ENCODE measurements at places on chromosomes 1 and 21.

DNA sequence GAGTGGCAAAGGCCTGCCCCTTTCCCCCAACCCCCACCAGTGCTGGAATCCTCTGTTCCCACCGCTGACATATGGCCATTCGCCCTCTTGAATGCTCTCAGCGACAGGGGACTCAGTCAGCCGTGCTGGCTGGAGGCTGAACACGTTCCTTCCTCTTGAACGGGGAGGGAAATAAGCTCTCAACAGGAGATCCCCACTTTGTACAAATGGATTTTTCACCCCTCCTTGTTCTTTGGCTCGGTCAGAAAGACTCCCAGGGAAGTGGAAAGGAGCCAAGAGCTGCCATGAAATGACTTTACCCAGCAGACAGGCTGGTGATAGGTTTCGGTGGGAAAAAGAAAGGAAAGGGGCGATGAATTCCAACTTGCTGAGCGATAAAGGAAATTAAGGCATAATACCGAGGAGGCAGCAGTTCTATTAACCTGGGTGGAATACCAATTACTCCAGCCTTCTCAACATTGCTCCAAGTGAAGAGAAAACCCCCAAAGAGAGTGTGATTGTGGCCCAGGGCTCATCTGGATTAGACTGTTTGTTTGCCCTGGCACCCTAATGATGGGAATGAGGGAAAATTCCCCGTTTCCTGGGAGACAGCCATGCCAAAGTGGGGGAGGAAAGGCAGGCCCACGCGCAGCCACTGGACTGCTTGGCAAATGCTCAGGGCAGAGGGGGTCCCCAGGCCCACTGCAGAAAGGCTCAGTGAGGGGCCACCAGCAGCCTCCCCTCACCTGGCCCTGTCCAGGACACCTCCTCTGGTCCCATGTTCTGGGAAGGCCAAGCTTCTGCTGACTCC is 23.9 kb downstream of the LRP8 start:
- no peak overlapping the region for H3K4me3 ChIP-seq
- peaks cover 3% of the 10 kb centered on the region for H3K36me3 ChIP-seq
- no peak overlapping the region for H3K27ac ChIP-seq
- peaks cover 17% of the 10 kb centered on the region for H3K4me1 ChIP-seq

DNA sequence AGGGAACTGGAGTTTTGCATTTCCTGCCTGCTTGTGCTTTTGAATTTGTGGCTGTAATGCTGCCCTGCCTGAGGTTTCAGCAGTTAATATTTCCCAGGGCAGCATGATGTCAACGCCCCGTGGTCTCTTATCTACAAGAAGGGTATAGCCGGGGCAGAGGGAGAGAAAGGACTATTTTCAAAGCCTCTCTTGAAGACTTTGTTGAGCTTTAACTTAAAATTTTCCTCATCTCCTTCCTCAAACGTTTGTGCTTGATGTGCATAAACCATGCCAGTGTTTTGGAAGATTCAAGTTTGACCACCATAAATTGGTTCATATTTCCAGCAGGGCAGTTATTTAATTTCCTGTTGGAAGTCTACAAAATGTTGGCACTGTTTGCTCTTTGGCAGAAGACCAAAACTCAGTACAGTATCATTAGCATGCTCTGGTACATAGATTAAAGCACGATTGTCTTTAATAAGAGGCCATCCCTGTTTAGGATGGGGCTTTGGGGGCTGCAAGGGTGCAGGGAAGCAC is 43.4 kb downstream of the ROR1 start:
- no peaks in the 10 kb centered on the region for H3K4me1 ChIP-seq
- H3K4me3 ChIP-seq = no peak overlapping the region
- no peak for DNase-seq
- no peak overlapping the region for H3K27ac ChIP-seq
- H3K27me3 ChIP-seq = peaks cover 4% of the 10 kb centered on the region
- H3K36me3 ChIP-seq = no peaks in the 10 kb centered on the region

- H3K27me3 ChIP-seq = peaks cover 10% of the 10 kb centered on the region
- no peak for DNase-seq
- no peak overlapping the region for H3K27ac ChIP-seq
- H3K36me3 ChIP-seq = no peaks in the 10 kb centered on the region
- H3K4me3 ChIP-seq = no peak overlapping the region
Observed at GRCh38 chr1:37353871-37354270, 120.5 kb upstream of the ZC3H12A start.

DNA sequence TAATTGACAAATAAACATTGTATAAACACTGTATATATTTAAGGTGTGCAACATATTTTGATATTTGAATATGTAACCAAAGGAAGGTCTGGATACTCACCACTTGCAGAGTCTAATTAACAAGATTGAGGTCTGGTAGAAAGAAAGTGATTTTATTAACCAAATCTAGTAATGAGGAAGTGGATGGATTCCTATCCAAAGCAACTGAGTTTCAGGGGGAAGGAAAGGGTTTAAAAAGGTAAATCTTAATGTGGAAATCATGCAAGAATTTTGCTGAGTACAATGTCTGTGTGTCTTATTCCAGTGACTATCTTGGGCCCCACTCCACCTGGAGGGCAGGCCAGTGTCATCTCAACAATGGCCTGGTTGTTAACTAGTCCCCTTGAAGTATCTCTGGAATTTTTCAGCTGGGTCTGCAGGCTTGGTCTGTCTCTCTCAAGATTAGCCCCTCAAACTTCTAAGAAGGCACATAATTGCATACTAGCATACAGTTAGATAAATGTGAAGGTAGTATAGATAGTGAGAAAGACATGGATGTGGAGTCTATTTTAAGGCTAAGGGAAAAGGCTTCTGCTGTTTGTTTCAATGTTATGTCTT is 262.7 kb upstream of the RGS18 start:
- no peak overlapping the region for H3K27ac ChIP-seq
- no peak overlapping the region for H3K4me3 ChIP-seq
- H3K4me1 ChIP-seq = no peaks in the 10 kb centered on the region
- H3K36me3 ChIP-seq = no peaks in the 10 kb centered on the region
- H3K27me3 ChIP-seq = no peaks in the 10 kb centered on the region

- no peaks in the 10 kb centered on the region for H3K27me3 ChIP-seq
- H3K4me3 ChIP-seq = no peak overlapping the region
- H3K36me3 ChIP-seq = peaks cover 32% of the 10 kb centered on the region
- no peaks in the 10 kb centered on the region for H3K4me1 ChIP-seq
- DNase-seq = no peak
Observed at GRCh38 chr21:42578761-42579415, 65.2 kb downstream of the SLC37A1 start.

- peaks cover 17% of the 10 kb centered on the region for H3K4me1 ChIP-seq
- no peak for DNase-seq
- H3K27ac ChIP-seq = no peak overlapping the region
- H3K27me3 ChIP-seq = peaks cover 81% of the 10 kb centered on the region
- peak overlapping the region; percentile 57 for H3K4me3 ChIP-seq
Observed at GRCh38 chr1:29237852-29238619, 1.7 kb downstream of the PTPRU start.

GRCh38 chr1:202756391-202756790 is 46.1 kb upstream of the SYT2 start:
- H3K27me3 ChIP-seq = no peaks in the 10 kb centered on the region
- no peak overlapping the region for H3K27ac ChIP-seq
- no peaks in the 10 kb centered on the region for H3K4me1 ChIP-seq

- H3K36me3 ChIP-seq = peaks cover 64% of the 10 kb centered on the region
- H3K27ac ChIP-seq = peak overlapping the region; percentile 96
- H3K4me1 ChIP-seq = peaks cover 42% of the 10 kb centered on the region
- DNase-seq = no peak
- peak overlapping the region; percentile 96 for H3K4me3 ChIP-seq
Observed at GRCh38 chr1:150577557-150578271, 1.7 kb downstream of the MCL1 start.

GRCh38 chr1:1069056-1069710 is 4.9 kb downstream of the RNF223 start:
- peak overlapping the region; percentile 82 for H3K27ac ChIP-seq
- H3K4me1 ChIP-seq = peaks cover 21% of the 10 kb centered on the region

DNA sequence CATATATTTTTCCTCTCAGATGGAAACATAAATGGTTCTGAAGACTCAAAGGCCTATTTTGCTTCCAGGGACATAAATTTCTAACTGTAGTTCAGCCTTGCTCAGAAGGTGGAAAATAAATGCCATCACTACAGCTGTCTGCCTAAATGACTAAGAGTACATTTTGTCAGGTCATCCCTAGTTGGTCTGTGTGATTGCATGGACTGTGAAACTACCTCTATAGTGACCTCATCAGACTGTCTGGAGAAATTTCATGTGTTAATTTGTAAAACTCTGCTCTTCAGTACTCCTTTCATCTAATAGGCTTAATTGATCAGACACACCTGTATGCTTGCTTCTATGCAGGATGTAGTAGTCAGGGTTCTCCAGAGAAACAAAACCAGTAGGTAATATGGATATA is 886.9 kb downstream of the AMY1C start:
- no peaks in the 10 kb centered on the region for H3K4me1 ChIP-seq
- DNase-seq = no peak
- H3K36me3 ChIP-seq = no peaks in the 10 kb centered on the region
- no peaks in the 10 kb centered on the region for H3K27me3 ChIP-seq

All from activated naive CD4-positive, alpha-beta T cell treated with anti-CD3 and anti-CD28 coated beads, Interleukin-2, amount 10 ng/mL, durations not matched to agents 7 days and 5 days (primary cell).